H4 (cell line): ENCODE measurements at places on chromosomes 1 and 21. TPM values are rescaled to one million over a fixed set of nuclear protein-coding genes. Genes with fewer than 3 reads are reported as not detected.
A peak's percentile ranks its signal among the peaks of the same experiment; 100 is the strongest.

Gene FCN3
- total RNA-seq, result not detected in 2 replicates

Gene IGSF9
- total RNA-seq, result 0.47 and 0.52 TPM in 2 replicates

Gene NRDC
- total RNA-seq, result 77.0 and 78.8 TPM in 2 replicates

Gene LRRIQ3
- 1.5 and 3.2 TPM in 2 replicates for total RNA-seq

Gene PKLR
- total RNA-seq, result not detected in 2 replicates

Gene TFAP2E
- not detected in 2 replicates for total RNA-seq

Gene ACTL8
- total RNA-seq, result 0.06 and 0.70 TPM in 2 replicates

DNA sequence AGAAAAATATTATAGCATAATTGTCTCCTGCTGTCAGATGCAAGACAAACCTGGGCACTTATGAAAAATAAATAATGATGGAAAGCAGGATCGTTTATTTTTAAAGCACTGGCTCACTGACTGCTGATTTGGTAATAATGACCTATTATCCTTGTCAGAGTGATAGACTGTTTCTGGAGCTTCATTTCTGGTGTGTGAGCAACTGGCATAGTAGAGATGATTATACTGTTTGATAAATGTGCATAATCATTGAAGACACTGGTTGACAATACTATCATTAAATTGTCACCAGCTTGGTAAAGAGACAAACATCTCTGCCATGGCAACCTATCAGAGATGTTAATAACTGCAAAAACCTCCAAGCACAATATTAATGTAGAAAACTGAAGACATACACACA is 179.9 kb upstream of the ZNF644 start:
- no peak for DNase-seq

DNA sequence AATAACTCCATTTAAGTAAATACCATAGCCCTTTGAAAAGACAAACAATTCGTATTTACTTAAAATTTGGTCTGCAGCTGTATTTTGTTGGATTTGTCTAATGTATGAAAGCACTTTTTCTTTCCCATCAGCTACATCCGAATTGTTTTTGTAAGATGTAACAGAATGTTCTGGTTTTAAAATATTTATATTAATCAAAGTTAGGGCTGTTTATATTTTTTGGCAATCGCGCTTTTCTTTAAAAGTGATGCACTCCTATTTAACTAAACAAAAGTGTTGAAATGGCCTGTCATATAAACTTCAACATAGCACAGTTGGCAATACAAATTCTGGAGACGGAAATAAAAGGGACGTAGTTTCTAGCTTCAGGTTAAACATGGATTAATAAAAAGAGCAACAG is 216.3 kb upstream of the ADGRL2 start:
- no peak for DNase-seq

- no peak for DNase-seq
These were observed 6.4 kb downstream of the DYRK1A start for GRCh38 chr21:37372951-37373350.

DNA sequence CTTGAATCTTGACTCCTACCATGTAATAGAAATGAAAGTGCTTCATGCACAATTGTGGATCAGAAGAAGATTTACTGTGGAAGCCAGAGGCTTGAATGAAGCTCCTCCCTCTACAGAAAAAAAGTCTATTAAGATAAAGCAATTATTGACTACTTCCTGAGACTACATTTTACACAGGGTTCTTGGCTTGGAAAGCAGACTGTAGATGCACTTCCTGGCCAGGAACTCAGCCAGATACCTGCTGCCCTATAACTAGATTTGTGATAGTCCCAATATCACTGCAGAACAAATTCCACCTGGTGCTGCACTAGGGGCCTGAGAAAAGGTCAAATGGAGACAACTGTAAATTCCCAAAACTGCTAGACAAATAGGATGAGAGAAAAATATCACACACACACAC is 96.8 kb upstream of the GUCA2B start:
- DNase-seq, result no peak

DNA sequence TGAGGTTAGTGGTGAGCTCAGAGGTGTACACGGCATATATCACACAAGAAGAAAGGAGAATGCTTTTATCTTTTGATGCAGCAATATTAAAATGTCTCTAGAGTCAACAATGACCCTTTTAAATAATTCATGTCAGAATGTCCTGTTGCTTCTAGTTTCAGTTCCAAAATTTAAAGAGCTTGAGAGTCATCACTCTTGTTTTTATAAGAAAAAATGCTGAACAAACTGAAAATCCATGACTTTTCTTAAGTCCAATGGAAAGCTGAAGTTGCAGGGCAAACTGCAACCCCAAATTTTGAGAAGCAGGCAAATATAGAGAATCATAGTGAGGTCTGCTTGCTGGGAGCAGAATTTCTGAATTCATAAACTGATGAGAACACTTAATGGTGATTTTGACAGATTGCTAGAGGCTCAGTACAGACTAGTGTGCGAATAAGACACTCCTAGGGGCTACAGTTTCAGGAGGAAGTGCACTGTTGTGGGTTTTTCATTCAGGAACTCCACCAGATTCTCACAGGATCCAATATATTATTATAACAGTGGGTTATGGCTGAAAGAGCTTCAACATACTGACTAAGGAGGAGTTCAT is 135.1 kb downstream of the CLIC6 start:
- no peak for DNase-seq

DNA sequence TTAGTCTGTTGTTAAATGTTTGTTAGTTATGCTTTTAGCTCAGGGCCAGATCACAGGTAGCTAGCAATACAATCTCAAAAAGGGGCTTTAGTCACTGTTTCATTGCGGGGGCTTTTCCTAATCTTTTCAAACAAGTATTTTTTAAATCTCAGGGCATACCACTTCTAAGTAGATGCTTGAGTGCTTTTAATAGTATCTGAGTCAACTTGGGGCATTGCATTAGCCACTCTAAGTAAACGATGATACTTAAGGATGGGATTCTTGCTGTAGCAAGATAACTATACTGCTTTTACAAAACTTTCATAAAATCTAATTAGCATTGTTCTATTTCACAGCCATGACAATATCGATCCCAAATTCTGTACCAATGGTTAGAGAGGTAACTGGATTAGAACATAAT is 11.6 kb downstream of the CDC42BPA start:
- no peak for DNase-seq

- DNase-seq, result no peak
These were observed 150.6 kb downstream of the RWDD3 start for GRCh38 chr1:95384567-95384966.

- DNase-seq, result no peak
These were observed 11.1 kb downstream of the IFFO2 start for GRCh38 chr1:18945401-18945849.

DNA sequence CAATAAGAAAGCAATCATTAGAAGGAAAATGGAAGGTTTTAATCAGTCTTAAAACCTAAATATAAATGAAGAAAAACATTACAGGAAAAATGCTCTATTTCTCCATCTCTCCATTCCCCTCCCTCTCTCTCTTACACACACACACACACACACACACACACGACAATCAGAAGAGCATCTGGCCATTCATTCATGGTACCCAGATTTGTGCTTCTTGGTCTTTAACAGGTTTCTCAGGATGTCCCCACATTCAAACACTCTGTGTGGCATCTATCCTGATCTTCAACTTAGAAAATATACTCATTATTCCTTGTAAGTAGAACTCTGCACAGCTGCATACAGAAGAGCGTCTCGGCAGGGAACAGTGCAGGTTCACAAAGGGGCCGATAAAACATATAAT is 779 bp downstream of the LRRC40 start:
- DNase-seq, result no peak

GRCh38 chr1:233570216-233570615 is 43.7 kb upstream of the KCNK1 start:
- no peak for DNase-seq

DNA sequence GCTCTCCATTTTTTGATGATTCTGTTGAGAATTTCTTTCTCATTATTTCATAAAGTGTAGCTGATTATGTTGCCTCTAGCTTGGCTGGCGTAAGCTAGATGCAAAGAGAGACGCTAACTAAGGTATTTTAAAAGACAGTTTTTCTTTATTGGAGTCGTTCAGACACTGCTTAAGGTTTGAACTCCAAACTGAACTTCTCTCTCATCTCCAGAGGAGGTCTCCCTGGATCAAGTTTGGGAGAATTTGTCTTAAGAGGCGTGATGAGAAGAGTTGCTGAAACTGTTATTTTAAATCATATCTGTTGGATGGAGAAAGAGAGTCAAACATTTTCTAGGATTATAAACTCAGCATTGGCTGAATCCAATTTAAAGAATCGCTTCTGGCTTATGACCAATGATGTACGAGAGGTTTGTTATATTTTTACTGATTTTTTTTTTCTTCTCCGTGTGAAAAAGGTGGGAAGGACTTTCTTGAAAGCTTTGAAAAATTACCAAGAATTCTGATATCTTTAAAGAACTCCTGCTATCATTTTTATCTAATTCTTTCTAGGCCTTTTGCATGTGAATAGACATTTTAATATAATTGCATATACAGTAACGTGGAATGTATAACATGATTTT is 34.0 kb downstream of the MAP3K7CL start:
- peak; percentile 80 for DNase-seq

DNA sequence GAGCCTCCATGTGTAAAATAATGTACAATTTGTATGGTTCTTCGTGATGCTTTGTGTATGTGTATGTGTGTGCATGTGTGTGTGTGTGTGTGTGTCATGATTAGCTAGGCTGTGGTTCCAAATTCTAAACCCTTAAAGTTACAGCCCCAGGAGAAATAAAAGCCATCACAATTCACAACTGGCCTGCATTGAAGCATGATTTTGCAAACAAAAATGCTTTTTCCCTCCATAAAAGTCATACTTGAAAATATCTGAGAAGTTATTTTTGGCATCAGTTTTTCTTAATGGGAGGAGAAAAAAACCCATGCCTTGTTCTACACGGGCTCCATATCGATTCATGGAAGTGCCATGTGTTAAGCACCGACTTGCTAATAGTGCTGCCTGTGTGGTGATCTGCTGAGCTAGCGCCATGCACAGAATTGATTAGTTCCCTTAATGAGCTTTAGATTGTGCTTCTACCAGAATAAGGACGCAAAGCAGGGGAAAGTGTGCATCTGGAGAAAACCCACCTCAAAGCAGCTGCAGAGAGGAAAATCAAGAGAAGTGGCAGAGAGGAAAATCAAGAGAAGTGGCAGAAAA is 207.3 kb downstream of the DSCAM start:
- DNase-seq, result no peak

DNA sequence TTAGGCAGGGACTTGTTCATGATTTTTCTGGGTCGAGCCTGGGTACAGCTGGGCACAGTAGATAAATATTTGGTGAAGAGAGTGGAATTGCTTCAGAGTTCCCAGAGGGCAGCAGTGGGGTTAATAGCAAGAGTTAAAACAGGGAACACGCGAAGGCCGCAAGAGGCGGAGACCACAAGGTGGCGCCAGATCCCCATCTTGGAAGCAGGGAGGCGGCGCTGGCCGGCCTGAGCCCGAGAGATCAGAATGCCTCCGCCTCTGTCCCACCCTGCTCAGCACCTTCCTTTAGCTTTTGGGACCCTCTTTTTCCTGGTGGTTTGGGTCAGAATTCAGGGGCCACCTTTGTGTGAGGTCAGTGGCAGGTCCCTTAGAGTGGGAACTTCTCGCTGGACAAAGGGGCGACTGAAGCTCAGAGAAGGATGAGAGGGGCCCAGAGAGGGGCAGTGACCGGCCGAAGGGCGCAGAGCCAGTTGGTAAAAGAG is 6.5 kb upstream of the PADI2 start:
- peak; percentile 84 for DNase-seq

- DNase-seq, result no peak
These were observed 67.1 kb downstream of the MAST2 start for GRCh38 chr1:45870500-45870899.

DNA sequence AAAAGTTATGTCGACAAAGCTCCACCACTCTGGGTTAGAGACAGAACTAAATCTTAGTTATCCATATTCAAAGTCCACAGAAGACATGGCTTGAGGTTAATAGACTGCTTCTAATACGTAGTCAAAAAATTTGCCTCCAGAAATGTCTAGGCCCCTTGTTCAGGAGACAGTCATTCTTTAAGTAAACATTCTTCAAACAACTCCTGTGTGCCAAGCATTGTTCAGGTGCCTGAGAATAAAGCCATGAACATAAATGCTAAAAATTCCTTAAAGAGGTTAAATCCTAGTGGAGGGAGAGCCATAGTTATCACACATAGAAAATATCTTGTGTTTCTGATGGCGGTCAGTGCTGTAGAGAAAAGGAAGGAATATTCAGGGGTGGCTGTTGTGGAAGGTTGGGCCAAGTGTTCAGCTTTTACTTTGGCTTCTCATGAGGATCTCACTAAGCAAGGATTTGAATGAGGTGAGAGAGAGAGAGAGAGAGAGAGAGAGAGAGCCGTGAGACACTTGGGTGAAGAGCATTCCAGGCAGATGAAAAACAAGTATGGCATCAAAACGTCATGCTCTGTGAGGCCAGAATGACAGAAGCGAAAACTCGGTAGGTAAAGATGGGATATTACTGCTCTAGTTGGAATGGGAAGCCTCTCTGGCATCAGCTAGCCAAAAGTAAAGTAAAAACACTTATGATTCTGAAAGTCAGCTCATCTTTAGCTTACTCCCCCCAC is 187.1 kb downstream of the GREM2 start:
- no peak for DNase-seq

DNA sequence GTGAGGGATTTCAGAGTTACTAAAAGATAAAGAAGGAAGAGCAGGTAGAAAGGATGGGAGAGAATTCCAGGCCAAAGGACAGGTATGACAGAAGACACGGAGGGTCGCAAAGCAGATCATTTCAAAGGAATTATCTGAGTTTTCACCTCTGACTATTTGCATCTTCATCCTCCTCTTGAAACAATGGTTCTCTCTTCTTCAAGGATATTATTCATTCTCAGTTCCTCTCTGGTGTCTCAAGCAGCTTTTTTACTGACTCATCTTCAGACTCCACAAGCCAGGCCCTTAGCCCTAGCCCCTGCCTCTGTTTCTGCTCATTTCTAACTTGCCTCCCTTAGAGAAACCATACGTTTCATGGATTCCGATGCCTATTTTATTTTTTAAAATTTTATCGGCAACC is 15.0 kb downstream of the DDX59 start:
- no peak for DNase-seq

DNA sequence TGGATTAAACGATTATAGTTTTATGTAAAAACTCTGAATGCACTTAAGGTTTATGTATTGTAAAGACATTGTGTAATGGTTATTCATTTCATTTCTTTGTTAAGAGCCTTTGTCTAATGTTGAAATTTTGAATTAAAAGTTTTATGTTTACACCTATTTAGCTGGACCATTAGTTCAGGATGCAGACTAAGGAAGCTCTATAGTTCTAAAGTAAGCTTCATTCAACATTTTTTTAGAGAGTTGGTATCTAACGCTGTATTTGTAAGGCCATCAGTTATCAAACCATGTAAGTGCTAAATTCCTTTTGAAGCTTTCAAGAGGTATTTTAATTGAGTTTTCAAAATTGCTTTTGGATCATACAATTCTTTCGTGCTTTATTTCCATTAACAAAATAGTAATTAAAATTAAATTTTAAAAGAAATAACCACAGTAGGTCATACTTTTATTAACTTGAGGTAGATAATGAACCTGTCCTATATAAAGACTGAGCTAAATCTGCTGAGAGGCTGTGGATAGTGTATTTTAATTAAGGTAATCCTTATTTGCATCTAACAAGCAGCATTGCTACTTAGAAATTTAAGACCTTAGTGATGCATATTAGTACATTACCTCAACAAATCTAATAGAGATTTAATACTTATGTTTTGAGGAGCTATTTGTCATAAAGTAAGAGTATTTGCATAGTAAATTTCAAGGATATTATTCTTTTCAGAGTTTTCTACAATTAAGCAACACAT is 47.9 kb downstream of the RWDD3 start:
- no peak for DNase-seq
